ENCODE measurements at places on chromosomes 6 and 20.

GRCh38 chr6:159682295-159682694 is 10.7 kb downstream of the SOD2 start:
- DNase-seq, result no peak

DNA sequence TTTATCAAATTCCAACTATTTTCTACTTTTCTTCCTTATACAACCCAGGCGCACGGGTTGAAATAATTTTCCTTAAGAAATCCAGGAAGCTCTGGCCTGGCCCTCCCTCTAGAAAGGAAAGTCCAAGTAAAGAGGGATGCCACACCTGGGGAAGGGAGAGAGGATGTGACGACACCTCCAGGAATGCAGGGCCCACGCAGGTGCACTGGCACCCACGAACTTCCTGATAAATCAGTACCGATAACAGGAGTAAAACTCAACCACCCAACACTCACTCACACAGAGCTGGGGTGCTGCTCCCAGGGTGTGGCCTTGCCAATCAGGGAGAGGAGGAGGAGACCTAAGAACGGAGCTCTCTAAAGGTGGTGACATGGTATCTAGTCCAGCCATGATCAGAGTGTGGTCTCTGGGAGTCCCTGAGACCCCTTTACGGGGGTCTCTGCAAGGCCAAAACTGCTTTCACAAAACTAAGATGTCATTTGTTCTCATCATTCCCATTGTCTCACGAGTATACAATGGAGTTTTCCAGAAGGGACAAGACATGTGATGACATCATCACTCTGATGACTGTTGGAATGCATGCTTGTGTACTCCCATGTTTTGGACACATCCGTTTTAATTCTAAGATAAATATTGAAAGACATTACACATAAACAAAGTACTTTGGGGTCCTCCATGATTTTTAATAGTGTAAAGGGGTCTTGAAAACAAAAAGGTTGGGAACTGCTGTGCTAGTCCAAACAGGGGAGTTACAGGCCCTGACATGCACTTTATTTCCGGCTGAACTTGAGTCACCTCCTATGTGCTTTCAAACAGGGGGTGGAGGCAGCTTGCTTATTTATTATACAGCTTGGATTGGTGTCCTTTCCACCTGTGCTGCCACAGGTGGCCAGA is 2.2 kb upstream of the PARD6B start:
- DNase-seq, result no peak

DNA sequence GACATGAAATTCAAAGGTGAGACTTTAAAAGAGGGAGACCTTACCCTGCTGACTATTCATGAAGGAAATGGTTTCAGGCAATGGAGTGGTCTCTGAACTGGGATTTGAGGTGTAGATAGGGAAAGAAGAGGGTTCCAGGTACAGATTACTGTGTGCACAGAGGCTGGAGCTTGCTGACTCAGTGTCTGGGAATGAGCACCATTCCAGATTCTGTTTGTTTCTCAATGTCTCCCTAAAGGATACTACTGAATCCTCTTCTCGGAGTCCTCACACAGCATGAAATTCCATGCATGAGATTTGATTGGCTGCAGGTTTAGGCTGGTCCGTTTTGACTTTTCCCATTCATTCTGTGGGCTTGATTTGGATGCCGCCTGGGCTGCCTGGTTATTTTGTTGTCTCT is 49.0 kb downstream of the PPP1R14C start:
- DNase-seq, result no peak

- DNase-seq, result no peak
These were observed 65.2 kb downstream of the PDE10A start for GRCh38 chr6:165597821-165598220.

- DNase-seq, result no peak
These were observed 70.8 kb upstream of the GATA5 start for GRCh38 chr20:62546606-62547005.

- no peak for DNase-seq
These were observed 1.9 kb downstream of the STMND1 start for GRCh38 chr6:17103715-17104114.

GRCh38 chr6:116450185-116450710 is 10.9 kb upstream of the CALHM6 start:
- no peak for DNase-seq

DNA sequence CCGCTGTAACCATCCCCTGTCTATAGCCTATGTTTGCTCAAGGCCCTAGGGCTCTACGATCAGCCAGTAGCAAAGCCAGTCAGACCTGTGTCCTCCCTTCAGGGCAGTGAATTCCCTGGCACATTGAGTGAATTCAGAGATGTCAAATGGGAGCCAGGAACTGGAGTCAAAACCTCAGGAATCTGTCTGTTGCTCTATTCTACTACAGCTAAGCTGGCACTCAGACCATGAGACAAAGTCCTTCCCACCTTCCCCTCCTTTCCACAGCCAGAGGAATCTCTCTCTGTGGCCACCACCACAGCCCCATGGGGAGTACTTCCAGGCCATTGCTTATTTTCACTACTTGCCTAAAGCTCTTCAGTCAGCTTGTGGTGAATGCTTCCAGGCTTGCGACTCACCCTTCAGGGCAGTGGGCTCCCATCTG is 82.0 kb downstream of the PKIB start:
- DNase-seq, result no peak

DNA sequence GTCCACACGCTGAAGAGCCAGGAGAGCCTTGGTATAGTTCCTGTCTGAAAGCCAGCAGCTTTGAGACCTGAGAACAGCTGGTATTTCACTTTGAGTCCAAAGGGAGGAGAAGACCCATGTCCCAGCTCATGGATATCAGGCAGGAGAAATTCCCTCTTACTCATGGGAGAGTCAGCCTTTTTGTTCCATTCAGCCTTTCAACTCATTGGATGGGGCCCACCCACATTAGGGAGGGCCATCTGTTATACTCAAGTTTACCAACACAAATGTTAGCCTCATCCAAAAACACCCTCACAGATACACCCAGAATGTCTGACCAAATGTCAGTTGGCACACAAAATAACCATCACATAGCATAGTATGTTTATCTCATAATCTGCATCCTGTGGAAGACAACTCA is 80.1 kb downstream of the GMDS start:
- DNase-seq, result no peak

DNA sequence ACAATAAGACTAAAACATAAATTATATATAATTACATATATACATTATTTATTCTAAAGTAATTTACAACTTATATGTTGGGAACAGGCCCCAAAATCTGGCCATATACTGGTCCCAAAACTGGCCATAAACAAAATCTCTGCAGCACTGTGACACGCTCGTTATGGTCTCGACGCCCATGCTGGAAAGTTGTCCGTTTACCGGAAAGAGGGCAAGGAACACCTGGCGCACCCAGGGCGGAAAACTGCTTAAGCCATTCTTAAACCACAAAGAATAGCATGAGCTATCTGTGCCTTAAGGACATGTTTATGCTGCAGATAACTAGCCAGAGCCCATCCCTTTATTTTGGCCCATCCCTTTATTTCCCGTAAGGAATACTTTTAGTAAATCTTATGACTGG is 164.9 kb downstream of the CENPW start:
- no peak for DNase-seq

GRCh38 chr6:34771727-34772126 is 14.4 kb downstream of the SNRPC start:
- no peak for DNase-seq

GRCh38 chr6:106694343-106694742 is 65.0 kb downstream of the QRSL1 start:
- DNase-seq, result no peak

DNA sequence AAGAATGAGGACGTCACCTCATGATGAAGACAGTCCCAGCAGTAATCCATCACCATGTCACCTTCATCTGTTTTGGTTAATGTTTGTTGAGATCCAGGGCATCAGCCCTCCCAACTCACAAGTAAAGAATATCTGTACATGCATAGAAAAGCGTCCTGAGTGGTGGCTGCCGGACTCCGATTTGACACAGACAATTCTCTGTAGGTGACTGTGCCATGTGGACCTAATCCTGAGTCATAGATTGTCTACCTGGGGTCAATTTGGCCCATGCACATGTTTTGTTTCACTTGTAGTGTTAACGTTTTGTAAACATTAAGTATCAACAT is 168.4 kb upstream of the UST start:
- DNase-seq, result no peak

DNA sequence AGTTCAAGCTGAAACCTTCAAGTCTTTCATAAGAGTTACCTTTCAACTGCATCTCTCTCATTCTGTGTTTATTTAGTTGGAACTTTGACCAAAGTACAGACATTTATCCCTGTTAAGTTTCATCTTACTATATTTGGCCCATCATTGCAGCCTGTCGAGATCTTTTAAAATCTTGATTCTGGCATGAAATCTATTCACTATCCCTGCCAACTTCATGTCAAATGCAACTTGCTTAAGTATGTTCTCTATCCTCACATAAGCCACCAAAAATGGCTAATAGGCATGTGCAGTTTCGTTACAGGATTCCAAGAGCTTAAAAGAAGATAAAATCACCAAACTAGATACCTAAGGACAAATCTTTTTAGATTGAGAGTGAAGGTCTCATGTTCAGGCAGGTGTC is 117.5 kb upstream of the KCNQ5 start:
- peak; percentile 11 for DNase-seq

- DNase-seq, result no peak
These were observed 72.3 kb upstream of the CENPW start for GRCh38 chr6:126267626-126268025.

GRCh38 chr6:20559924-20560551 is 25.8 kb downstream of the CDKAL1 start:
- DNase-seq, result peak; percentile 25

DNA sequence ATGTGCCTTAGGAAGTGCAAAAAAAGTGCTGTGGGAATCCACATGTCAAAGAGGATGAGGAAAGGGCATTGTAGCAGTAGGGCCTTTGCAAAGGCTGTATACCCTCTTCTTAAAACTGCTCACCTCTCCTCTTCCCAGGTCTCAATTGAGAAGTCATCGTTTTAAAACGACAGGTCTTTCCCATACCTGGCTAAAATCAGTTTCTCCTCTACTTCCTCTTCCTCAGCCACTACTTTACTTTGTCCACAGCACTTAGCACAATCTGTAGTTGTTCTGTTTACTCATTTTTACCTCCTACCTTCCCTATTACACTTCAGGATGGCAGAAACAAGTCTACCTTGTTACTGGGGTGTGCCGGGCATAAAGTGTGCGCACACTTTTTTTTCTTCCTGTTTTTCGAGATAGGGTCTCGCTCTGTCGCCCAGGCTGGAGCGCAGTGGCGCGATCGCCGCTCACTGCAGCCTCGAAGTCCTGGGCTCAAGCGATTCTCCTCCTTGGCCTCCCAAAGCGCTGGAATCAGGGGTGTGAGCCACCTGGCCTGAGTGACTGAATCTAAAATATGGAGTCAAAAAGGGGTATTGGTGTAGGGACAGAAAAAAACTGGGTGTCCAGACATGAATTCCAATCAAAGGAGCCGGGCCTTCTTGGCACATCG is 9.8 kb upstream of the ELOVL5 start:
- DNase-seq, result no peak

GRCh38 chr6:127381384-127381783 is 38.0 kb upstream of the ECHDC1 start:
- DNase-seq, result no peak

- DNase-seq, result no peak
These were observed 78.8 kb upstream of the TENT5A start for GRCh38 chr6:81831274-81831673.

DNA sequence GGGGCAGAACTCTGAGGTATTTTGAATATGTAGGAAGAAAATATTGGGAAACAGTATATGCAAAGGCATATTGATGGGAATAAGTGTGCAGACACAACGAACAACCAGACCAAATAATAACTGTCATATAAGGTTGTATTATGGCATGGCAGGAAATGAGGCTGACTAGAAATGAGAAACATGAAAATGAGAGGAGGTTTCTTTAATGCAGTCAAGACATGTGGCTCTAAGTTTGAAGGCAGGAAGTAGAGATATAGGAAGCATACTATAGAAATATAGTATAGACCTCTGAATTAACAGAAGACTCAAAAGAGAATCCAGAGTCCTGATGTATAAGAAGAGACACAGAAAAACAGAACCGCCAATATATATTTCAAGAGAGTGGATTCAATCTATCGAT is 459.7 kb upstream of the PTCHD4 start:
- DNase-seq, result no peak

DNA sequence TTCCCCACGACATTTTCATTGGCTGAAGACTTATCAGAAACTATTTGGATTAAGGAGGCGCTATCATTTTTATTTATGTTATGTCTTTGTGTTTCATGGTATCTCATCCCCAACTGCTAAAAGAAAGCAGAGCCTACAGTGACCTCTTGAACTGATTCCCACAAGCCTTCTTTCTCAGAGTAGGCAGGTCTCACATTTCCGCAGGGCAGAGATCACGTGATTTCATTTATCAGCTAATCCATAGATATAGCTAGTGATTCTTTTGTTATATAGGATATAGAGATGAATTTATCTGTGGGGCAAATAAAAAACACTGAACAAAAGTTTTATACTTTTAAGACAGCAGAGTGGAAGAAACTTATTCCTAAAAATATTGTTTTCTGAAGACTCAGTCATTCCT is 25.0 kb upstream of the POPDC3 start:
- DNase-seq, result no peak

DNA sequence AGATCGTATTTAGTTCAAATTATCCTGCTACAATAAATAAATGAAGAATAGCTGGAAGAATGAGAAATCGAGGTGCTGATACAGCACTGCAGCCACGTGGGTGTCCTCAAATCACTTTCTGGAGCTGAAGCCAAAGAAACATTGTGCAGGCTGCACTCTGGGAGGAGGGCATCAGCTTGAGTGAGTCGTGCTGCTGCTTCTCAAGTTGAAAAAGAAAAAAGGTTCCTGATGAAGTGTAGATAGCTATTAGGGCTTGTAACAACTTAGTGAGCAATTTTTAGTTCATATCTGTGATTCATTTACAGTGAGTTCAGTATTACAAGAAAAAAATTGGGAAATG is 40.5 kb downstream of the DSE start:
- DNase-seq, result peak; percentile 53

GRCh38 chr6:27553123-27553904 is 80.4 kb upstream of the ZNF184 start:
- no peak for DNase-seq

- DNase-seq, result no peak
These were observed 159.9 kb downstream of the LINC00237 start for GRCh38 chr20:20946122-20946759.

- no peak for DNase-seq
These were observed 196.1 kb downstream of the UBE3D start for GRCh38 chr6:82869493-82869892.

DNA sequence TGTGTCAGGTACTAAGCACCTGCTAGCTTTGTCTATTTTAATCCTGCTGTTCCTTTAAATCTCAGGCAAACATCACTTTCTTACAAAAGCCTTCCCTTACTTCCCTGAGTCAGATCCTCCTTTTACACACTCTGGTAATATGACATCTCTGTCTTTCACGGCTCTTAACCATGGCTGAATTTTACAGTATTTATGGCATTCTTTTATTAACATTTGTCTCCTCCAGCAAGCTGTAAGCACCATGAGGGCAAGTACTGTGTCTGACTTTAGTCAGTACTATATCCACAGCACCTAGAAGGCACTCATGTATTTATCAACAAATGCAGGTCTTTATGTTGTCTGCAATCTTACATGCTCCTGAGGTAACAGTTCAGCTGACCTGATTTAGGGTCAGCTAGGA is 33.7 kb upstream of the HBS1L start:
- DNase-seq, result no peak
